ENCODE measurements at places on chromosomes 4 and X.

DNA sequence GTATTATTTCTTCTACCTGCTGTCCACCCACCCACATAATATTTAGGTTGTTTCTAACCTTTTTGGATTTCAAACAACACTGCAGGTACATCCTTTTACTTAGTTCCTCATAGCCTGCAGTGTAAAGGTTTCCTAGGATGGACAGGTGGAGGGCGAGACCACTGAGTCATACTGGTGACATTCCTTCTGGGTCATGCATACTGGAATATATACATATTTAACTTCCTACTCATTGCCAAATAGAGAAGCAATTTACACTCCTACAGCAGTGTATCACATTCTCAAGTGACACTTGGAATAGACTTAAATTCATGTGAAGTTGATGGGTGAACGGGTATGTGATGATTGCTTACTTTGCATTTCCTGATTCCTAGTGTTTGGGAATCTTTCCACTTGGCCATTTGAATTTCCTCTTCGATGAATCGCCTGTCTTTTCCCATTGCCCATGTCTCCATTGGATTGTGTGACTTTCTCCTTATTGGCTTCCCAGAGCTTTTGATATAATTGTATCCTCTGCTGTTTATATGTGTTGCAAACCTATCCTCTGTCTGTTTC, 8.2 kb upstream of the PPP2R2C start:
- DNase-seq: no peak

DNA sequence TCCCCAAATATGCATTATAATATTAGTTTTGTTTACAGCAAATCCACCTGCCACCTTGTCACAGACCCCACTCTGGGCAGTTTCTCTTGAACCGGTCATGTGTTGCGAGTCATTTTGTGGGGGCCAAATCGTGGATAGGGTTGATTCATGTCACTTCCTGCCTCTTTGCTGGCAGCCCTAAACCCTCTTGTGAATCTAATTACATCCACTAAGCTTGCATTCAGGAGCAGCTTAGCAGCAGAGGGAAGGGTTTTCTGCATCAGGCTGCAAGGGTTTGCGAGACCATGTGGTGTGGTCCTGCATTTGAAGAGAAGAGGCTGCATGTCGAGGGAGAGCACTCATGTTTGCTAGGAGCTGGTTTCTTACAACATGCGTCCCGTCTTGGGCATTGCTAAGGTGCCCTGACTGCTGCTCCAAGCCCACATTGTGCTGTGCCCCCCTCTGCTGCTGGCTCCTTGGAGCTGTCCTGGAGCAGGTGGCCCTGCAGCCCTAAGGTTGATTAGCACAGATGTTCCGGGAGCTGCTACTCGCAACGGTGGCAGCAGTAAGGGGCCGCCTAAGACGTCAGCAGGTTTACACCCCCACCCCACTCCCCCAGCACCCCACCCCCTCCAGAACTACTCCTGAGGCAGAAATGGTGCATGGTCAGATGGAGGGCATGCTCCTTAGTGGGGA, 88.9 kb upstream of the CLDN34 start:
- no peak for DNase-seq

DNA sequence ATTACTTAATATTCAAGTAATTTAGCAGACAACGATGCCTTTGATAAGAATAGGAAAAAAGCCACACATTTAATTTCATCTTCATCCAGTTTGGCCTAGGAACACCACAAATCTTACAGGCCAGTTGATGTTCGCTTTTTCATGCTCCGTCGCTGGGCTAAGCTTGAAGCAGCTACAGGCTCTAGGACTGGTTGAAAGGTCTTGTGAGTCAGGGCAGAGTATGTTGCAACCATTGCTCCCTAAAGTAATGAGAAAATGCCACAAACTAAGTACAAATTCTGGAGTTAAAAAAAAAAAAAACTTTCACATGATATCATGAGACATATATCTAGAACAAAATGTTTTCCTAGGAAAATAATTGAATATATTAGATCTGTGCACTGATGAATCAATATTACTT, 123.8 kb downstream of the RPS6KA6 start:
- DNase-seq: peak; percentile 25

DNA sequence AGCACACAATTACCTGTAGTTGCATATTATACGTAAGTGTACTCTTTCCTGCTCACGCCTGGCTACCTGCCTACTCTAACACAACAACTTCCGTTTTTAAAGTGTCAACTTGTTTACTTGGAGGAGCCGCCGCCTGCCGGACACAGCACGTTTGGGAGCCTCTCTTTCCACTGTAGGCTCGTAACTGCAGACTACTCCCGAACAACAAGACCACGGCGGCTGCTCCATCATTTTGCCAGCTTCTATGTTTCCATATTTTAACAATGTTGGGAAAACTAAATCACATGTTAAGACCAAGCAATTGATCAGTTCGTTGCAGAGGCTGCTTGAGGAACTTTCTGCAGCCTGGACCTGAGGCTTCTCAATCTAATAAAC, 841 bp downstream of the MTNR1A start:
- no peak for DNase-seq

GRCh38 chr4:27023366-27023765, 162.7 kb downstream of the STIM2 start:
- DNase-seq: no peak

DNA sequence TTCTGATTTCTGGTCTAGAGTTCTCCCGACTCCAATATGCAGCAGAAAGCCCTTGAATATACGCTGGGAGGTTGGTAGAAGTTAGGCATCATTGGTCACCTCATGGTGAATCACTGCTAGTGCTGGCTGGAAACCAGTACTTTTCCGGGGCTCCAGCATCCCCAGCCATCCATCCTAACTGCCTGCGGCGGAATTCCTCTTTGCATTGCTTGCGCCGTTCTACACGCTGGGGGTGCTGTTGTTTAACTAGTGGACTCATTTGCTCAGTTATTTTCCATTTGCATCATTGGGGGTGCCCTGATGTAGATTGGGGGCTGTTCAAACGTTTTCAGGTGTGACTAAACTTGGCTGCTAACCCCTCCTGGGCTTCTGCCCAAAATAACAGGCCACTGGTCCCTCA, 23.3 kb upstream of the GPR50 start:
- no peak for DNase-seq

Data from AML-193 (cell line).